GDM1 (cell line): ENCODE measurements at places on chromosomes 13 and 19.

DNA sequence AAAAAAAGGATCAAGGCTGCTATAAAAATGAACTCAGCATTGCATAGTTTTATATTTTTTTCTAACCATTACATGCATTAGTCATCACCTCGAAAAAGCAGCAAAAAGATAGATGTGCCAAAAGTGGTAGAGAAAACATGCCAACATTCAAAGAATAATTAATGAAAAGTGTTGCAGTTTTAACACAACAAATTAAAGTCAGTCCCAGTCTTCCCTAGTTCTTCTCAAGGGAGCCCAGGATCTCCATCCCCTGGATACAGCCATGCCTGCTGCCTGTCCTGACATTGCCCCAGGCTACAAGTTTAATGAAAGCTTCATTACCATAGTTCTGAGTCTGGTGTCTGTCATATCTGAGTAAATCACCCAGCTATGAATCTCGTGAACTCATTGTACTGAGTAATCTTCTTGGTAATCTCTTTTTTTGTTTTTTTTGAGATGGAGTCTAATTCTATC lies 116.6 kb upstream of the KLF12 start:
- no peak for DNase-seq

DNA sequence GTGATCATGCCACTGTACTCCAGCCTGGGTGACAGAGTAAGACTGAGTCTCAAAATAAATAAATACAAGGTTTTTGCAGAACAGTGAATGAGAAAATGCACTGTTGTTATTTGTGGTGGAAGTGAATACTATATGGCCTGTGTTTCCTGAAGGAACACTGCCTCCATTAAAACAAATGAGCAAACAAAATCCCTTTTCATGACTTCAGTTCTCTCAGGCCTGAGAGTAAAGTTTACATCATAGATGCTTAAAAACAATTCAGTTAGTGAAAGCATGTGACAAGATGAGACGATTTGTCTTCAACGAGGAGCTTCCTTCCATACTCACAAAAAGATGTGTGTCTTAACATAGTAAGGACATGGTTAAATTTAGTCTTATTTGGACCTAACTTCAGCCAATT lies 14.4 kb downstream of the SPINT2 start:
- DNase-seq: no peak

DNA sequence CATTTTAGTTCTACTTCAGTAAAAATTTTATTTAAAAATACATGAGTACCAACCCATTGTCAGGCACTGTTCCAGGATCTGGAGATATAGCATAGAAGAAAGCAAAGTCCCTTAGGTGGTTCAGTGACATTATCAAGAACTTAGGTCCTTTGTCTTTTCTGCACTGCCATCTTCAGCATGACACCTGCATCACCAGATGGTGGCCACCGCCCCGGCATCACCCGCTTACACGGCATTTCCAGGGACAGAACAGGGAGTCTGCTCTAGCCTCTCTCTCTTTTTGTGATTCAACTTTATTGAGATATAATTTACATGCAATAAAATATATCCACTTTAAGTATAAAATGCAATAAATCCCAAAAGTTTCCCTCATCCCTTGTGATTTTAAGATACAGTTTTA lies 23.5 kb downstream of the DYRK1B start:
- no peak for DNase-seq

DNA sequence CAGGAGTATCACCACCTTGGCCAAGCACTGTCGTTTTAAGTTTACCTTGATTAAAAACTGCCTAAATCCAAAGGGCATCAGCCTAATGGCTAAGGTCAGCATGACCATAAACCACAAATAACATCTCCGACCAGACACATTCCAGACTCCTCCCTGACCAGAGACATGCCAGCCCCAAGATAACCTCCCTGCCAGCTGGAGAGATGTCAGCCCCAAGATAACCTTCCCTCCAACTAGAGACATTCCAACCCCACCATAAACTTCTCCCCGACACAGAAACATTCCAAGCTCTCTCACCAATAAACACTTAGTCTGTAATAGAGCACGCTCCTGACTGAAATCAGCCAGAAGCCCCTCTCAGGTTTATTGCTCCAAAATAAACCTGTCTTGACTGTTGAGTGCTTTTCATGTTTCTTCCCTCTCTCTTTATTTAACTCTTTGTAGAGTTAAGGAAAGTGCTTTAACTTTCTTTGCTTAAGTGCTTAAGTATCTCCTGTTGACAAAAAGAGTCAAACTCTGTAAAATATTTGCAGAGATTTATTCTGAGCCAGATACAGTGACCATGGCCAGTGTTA lies 36.5 kb downstream of the WDR87 start:
- DNase-seq: no peak

DNA sequence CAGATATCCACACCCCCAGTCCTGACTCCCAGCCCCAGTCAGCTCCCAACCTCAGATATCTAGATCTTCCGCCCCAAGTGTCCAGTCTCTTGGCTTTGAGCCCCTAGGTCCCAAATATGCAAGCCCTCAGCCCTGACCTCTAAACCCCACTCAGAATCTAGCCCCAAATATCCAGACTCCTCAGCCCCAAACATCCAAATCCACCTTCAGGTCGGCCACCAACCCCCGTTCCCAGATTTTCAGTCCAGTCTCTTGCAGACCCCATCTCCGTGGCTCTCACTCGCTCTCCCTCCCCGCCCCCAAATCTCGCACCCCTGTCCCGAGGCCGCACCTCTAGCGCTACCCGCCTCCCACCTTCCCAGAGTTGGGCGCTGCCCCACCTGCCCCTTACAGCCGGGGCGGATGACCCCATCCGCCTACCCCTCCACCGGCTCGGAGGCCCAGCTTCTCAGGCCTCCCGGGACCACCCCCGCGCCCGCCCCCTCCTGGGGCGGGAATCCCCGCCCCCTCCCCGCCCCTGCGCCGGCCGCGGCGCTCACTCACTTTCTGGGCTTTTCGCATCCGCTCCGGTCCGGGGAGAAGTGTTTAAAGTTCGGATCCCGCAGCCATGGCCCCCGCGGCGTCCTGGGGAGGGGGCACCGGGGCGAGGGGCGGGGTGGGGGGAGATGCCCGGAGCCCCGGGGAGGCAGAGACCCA lies 604 bp downstream of the ERFL start:
- DNase-seq: no peak
